ENCODE measurements at places on chromosomes 2 and 18.
A peak's percentile ranks its signal among the peaks of the same experiment; 100 is the strongest.

- DNase-seq, result no peak
Observed at GRCh38 chr18:68472701-68473295, 242.1 kb downstream of the TMX3 start.

DNA sequence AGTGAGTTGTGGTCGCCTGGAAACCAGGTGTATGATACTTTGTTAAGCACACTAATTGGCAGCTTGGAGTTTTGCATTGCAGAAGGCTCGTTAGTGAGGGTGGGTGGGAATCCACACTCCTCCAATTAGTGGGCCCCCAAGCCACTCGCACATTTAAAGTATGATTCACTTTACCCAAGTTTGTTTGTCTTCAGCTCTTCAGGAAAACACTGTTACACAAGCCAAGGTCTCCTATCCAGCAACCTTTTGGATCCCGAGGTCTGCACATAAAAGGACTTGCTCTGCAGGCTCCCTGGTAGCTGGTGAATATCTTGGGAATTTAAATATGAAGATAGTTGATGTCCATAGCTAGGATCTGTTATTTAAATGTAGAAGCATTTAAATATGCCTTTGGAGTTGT, 66.1 kb downstream of the NPAS2 start:
- DNase-seq, result no peak

DNA sequence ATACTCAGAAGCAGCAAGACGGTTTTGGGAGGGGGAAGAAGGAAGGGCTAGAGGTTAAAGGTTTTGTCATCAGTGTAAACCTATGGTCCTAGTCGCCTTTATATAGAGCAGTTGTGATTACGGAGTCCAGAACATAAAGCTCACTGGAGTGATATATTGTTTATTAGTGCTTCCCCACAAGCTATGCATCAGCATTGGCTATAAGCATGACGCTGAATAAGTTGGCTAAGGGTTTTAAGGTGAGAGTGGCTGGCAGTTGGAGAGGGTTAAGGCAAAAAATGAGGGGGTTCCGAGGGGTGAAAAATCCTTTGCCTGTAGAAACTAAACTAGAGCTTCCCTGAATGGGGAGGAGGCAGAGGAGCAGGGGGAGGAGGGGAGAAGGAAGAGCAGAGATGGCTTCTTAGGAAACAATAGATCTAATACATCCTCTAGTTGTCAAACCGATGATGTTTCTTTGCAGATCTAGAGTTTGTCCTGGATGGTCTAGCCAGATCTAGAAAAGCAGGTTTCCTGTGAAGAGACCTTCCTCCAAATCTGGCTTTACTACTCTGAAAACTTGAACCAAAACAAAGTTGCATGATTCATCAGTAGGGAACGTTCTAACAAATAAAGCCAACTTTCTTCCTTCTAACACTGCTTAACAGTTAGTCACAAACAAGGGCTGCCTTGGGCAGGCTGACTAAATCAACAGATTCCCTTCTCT, 2.5 kb downstream of the KLF7 start:
- peak; percentile 83 for DNase-seq

DNA sequence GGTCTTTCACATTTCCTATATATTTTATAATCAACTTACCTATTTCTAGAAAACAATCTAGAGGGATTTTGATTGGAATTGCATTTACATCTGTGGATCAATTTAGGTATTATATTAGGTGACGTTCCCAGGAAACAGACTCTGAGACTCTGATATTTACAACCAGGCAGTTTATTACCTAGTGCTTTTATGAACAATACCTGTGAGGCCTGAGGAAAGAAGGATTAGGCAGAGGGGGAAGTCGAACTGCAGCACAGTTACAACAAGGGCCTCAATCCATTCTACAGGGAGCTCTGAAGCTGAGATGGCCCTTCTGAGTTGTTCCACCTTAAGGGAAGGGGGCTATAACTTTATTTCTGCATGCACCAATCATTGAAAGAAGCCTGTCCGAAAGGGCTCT, 206.9 kb downstream of the MYO1B start:
- no peak for DNase-seq

DNA sequence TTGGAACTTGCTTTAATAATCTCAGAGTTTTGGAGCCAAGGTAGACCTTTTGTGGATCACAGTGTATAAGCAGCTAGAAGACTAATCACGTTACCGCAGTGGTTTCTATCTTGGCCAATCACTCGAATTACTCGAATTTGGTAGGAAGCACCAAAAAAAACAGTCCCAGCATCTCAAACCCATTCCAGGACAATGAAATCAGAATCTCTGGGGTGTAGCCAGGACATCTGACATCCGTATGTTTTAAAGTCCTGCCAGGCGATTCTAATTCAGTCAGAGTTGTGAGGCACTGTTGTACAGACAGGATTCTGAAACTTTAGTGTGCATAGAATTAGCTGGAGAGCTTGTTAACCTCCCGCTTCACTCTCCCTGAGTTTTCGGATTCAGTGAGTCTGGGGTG, 30.8 kb downstream of the GRHL1 start:
- peak; percentile 82 for DNase-seq

DNA sequence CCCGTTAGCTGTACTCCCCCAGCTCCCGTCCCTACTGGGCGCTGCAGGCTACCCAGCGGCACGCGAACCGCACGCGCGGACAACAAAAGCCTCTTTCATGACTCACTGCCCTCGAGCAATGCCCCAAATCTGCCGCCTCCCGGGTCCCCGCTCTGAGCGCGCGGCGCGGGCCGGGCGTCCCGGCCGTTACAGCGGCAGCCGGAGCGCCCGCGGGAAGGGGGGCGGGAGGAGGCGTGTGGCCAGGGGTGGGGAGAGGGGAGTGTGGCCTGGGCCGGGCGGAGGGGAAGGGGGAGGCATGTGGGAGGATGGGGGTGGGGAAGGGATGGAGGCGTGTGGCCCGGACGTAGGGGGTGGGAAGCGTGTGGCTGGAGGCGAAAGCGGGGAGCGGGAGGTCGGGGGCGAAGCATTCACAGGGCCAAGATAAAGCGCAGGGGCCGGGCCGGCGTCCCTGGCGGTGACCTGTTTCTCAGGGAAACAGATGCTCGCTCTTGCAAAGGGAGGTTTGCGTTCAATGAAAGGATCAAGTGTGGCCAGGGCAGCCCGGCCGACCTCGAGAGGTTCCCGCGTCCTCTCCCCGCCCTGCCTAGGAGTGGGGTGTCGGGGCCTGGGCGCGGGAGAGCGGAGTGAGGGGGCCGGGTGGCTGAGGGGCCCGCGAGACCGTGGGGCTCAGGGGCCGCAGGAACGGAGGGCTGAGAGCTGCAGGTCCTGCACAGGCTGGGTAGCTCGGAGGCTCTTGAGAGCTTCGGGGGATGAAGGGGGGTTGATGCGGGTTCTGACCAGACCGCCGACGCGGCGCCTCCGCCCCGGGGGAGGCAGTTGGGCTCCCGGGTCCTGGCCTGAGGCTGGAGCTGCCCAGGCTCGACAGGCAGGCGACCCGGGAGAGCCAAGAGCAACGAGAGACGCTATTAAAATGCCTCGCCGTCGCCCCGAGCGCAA, 3.5 kb upstream of the NEUROD1 start:
- no peak for DNase-seq

DNA sequence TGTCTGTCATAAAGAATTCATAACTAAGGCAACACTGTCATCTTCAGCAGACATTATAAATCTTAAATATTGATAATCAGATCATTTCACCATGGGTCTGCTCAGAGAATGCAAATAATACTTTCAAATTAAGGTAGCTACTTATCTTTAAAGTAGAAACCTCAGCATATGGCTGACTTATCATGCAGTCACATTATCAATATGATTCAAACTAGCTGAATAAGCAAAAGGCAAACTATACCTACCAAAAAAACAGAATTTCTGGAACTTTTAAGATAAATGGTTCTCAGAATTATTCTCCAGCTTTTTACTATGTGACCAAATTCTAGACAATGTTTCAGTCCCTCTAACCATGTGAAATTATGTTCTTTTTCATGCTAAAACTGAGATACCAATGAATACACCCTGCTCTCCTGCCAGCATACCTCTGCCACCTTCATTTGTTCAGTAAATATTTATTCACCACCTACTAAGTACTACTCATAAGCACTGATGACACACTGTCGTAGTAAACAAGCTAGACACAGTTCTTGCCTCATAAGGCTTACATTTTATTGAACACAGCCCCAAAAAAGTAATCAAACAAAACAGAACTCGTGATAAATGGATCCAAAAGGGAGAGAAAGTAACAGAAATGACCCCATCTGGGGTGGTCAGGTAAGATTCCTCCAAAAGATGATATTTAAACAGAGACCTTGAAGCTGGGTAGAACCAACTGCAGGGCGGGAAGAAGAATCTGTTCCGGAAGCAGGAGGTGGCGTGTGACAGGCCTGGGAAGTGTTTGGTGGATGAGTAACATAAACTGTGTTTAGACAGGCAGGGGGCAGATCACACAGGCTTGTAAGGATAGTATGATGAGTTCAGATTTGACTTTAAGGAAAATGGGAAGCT, 17.7 kb downstream of the SPIRE1 start:
- no peak for DNase-seq

DNA sequence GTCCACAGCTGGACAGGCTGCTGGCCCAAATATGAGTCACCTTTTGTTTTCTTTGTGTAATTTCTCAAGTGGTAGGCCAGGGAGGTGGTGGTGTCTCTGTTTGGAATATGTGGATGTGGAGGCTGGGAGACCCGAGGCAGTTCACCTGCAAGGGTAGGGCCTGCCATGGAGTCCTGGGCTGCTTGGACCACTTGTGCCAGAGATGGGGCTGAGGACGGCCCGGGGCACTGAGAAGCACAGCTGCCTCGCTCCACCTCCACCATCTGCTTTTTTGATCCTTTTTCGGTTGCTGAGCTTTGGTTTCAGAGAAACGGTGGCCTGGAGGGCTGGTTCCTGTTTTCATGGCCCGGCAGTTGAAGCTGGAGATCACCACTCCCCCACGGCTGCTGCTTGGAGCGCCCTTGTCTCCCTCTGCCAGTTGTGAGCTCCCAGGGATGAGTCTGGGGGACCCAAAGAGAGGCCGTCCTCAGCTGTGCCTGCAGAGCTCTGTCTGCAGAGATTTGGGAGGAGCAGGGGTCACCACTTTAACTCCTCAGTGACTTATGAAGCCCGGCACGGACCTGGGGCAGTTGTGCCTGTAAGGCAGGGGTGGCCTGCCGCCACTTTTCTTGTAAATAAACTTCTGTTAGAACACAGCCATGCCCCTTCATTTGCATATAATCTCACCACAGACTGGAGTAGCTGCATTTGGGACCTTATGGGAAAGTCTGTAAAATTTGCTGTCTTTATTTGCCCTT, 67.6 kb upstream of the MCFD2 start:
- no peak for DNase-seq

- no peak for DNase-seq
Observed at GRCh38 chr2:72625366-72625765, 200.5 kb downstream of the EXOC6B start.

GRCh38 chr2:165371356-165371755, 98.1 kb upstream of the CSRNP3 start:
- DNase-seq, result no peak

- no peak for DNase-seq
Observed at GRCh38 chr2:41137031-41137430, 685.1 kb upstream of the SLC8A1 start.

- DNase-seq, result peak; percentile 56
Observed at GRCh38 chr2:207474863-207475485, 54.8 kb upstream of the CREB1 start.

DNA sequence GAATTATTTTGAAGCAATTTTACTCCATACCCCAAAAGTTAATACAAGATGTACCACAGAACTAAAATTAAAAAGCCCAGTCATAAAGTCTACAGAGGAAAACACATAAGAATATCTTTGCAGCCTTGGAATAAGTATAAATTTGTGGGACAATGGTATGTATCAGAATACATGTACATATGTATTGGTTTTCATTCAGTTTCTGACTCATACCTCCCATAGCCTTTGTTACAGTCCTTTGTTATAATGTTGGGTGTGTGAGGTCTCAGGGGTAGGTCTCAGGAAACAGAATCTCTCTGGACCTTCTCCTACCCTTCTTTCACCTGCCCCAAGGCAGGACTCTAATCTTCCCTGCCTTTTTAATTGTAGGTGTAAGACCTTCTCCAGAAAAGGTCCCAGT, 1370.7 kb upstream of the CDH2 start:
- DNase-seq, result no peak

- DNase-seq, result peak; percentile 95
Observed at GRCh38 chr2:174846941-174847938, 83.0 kb upstream of the CHRNA1 start.
